ENCODE measurements at places on chromosomes 12 and 14.
A peak's percentile ranks its signal among the peaks of the same experiment; 100 is the strongest.

- DNase-seq, result no peak
Observed at GRCh38 chr12:12776261-12776660, 9.2 kb upstream of the APOLD1 start.

DNA sequence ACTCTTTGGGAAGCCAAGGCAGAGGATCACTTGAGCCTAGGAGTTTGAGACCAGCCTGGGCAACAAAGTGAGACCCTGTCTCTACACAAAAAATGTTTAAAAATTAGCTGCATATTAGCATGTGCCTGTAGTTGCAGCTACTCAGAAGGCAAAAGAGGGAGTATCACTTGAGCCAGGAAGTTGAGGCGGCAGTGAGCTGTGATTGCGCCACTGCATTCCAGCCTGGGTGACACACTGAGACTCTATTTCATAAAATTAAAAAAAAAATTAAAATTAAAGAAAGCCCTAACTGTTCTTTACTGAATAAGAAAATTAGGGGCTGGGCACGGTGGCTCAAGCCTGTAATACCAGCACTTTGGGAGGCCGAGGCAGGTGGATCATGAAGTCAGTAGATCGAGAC lies 27.0 kb downstream of the SENP1 start:
- peak; percentile 42 for DNase-seq

DNA sequence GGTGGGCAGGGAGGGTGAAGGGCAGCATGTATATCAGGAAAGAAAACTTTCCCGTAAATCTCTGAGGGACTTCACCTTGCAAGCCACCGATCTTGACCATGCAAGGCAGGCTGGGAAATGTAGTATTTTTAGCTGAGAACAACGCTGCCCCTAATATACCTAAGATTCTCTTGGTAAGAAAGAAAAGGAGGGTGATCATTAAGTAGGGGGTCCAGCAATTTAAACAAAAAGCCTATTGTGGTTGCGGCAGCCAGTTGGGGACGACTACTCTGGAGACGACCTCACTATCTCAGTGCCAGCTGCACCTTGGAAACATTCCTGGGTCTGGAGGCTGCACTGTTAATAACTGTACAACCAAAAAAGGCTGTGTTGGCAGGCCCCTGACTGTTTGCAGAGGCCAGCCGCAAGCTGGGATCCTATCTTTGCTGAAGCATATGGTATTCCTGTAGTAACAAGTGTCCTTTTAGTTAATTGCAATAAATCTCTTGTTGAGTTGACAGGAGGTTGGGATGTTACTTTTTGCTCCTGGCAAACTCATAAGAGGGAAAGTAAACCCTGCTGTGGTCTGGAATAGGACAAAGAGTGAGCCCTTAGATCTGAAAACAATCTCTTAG lies 6.4 kb downstream of the APOLD1 start:
- peak; percentile 20 for DNase-seq

DNA sequence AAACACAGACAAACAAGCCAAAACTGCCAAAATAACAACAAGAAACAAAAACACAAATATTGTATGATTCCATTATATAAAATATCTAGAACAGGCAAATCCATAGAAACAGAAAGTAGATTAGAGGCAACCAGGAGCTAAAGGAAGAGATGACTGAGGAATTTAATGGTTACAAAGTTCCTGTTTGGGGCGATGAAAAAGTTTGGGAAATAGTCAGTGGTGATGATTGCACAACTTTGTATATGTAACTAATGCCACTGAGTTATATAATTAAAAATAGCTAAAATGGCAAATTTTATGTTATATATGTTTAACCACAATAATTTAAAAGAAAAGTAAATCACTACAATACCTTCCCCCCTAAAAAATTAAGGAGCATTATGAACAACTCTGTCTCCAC lies 24.5 kb downstream of the GNPTAB start:
- DNase-seq, result no peak

DNA sequence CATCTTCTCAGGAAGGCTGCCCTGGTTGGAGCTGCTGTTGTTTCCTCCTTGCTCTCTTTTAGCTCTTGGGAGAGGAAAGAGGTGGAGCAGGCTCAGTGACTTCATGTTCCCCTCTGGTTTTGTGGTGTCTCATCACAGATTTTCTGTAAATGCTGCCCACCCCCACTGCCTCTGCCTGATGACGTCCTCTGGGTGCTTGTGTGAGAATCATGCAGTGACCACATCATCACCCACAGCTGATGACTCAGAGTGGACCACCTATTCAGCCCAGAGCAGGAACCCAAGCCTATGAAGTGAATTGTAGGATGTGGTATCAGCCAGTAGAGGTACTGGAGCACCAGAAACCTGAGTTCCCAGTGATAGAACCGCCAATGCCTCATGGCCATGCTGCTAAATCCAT lies at the start of gene GZMB:
GZMB (minus strand) TSS at position 33 of the 400 bp plus-strand sequence; CDS start at position 3, 30 bp downstream.
- no peak for DNase-seq

- DNase-seq, result peak; percentile 28
Observed at GRCh38 chr12:72282721-72283120, 10.6 kb downstream of the TRHDE start.

Measured in AG20443 (cell line).